ENCODE measurements at places on chromosomes 6 and 20. TPM values are rescaled to one million over a fixed set of nuclear protein-coding genes. Genes with fewer than 3 reads are reported as not detected.

IL20RA gene
- polyA plus RNA-seq: 1.7 TPM

PRKN gene
- 7.4 TPM for polyA plus RNA-seq

SEL1L2 gene
- polyA plus RNA-seq: 0.22 TPM

APOBEC2 gene
- 0.44 TPM for polyA plus RNA-seq

GJA10 gene
- polyA plus RNA-seq: not detected

RRAGD gene
- 49.1 TPM for polyA plus RNA-seq

TPD52L1 gene
- 21.0 TPM for polyA plus RNA-seq

SIRPB2 gene
- 1.5 TPM for polyA plus RNA-seq

ECT2L gene
- polyA plus RNA-seq: 0.54 TPM

SLC35D3 gene
- polyA plus RNA-seq: 0.71 TPM

TRIM31 gene
- not detected for polyA plus RNA-seq

PHACTR1 gene
- 49.0 TPM for polyA plus RNA-seq

SNAP25 gene
- polyA plus RNA-seq: 412 TPM

SRSF3 gene
- polyA plus RNA-seq: 336 TPM

BTBD3 gene
- polyA plus RNA-seq: 72.8 TPM

LRFN2 gene
- 8.6 TPM for polyA plus RNA-seq

OOEP gene
- not detected for polyA plus RNA-seq

MYLK2 gene
- polyA plus RNA-seq: 5.0 TPM

GPR31 gene
- polyA plus RNA-seq: not detected

SLC17A1 gene
- not detected for polyA plus RNA-seq

IRF4 gene
- polyA plus RNA-seq: 0.11 TPM

RIMS4 gene
- 50.9 TPM for polyA plus RNA-seq

KCNK15 gene
- polyA plus RNA-seq: 0.15 TPM

KIAA0408 gene
- polyA plus RNA-seq: 93.6 TPM

B3GAT2 gene
- 79.4 TPM for polyA plus RNA-seq

PPP1R14C gene
- polyA plus RNA-seq: 42.3 TPM

SLC22A2 gene
- polyA plus RNA-seq: 6.0 TPM

CHRNA4 gene
- polyA plus RNA-seq: 54.0 TPM

TBXT gene
- polyA plus RNA-seq: not detected

GPX5 gene
- not detected for polyA plus RNA-seq

RSPO3 gene
- 2.5 TPM for polyA plus RNA-seq

KIAA1586 gene
- 18.6 TPM for polyA plus RNA-seq

CASS4 gene
- 1.1 TPM for polyA plus RNA-seq

EPHA7 gene
- 22.1 TPM for polyA plus RNA-seq

CPXM1 gene
- 84.9 TPM for polyA plus RNA-seq

TRIM40 gene
- polyA plus RNA-seq: 0.19 TPM

SLC17A9 gene
- 0.86 TPM for polyA plus RNA-seq

HIVEP1 gene
- polyA plus RNA-seq: 20.4 TPM

All from spinal cord (tissue), 10 donors.